ENCODE measurements at places on chromosomes 4 and X.

DNA sequence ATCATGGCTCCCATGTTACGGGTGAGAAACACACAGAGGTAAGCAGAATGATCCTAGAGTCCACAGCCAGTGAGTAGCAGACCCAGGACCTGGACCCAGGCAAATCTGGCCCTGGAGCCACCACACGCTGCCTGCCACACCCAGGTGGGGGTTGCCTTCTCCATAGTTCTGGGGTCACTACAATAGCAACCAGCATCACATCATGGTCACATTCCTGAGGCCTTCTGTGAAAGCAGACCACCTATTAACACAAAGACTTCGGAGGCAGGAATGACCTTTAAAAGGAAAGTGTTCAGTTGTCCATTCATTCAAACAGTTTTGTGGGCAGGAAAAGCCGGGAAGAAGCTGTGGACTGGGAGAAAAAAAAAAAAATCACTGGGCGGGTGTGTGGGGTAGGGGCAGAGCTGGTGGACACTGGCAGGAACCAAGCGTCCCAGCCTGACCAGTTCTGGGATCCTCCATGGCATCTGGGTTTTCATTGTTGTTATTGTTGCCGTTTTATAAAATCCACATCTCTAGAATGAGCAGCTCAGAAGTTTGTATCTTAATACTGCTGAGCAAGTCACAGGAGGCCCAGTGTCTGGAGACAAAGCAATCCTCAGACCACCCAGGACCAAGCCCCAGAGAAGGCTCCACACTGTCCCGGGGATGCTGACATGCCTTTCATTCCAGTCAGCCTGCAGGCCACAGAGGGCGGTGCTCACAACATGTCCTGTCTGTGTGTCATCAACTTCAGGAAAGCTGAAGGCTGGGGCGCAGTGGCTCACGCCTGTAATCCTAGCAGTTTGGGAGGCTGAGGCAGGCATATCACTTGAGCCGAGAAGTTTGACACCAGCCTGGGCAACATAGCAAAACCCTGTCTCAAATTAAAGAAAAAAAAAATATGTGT, 67.0 kb downstream of the SEL1L3 start:
- no peak for DNase-seq

- no peak for DNase-seq
Observed at GRCh38 chrX:20802036-20802435, 535.3 kb upstream of the RPS6KA3 start.

GRCh38 chr4:143345356-143345755, 8.7 kb downstream of the GAB1 start:
- DNase-seq = no peak

- DNase-seq = no peak
Observed at GRCh38 chr4:125762537-125762936, 447.8 kb downstream of the FAT4 start.

- no peak for DNase-seq
Observed at GRCh38 chrX:106050054-106050453, 11.5 kb upstream of the SERPINA7 start.

Measured in activated CD4-positive, alpha-beta T cell treated with anti-CD3 and anti-CD28 coated beads for 4 hours (primary cell).